ENCODE measurements at places on chromosomes 3 and 15. TPM values are rescaled to one million over a fixed set of nuclear protein-coding genes. Genes with fewer than 3 reads are reported as not detected.

- no peaks in the 10 kb centered on the region for H3K36me3 ChIP-seq
- no peaks in the 10 kb centered on the region for H3K27me3 ChIP-seq
- DNase-seq: no peak
- H3K27ac ChIP-seq: no peak overlapping the region
- peaks cover under 1% of the 10 kb centered on the region for H3K4me1 ChIP-seq
These were observed 77.2 kb upstream of the TSC22D2 start for GRCh38 chr3:150330872-150331271.

DNA sequence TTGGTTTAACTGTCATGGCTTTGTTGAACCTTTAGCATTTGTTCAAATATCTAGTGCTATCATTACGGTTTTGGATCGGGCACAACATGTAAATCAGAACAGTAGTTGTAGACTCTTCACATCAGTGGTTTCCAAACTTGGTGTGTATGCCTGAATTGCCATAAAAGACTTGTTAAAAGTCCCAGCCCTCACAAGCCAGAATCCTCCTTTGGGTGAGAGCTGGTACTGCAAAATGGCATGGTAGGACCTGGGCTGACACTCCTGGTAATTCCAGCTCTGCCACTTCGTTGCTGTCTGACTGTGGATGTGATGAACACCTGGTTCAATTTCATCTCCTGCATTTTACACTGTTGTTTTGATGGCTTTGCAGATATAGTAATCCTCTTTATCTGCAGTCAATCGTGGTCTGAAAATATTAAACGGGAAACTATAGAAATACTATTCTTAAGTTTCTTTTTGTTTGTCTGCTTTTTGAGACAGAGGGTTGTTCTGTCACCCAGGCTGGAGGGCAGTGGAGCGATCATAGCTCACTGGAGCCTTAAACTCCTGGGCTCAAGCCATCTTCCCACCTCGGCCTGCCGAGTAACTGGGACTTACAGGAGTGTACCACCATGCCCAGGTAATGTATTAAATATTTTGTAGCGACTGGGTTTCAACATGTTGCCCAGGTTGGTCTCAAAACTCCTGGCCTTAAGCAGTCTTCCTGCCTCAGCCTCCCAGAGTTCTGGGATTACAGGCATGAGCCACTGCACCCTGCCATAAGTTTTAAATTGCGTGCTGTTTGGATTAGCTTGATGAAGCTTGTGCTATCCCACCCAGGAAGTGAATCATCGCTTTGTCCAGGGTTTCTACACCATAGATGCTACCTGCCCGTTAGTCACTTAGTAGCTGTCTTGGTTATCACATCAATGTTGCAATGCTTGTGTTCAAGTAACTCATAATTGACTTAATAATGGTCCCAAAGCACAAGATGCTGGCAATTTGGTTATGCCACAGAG lies 61.6 kb downstream of the RAB7A start:
- no peaks in the 10 kb centered on the region for H3K36me3 ChIP-seq
- H3K27ac ChIP-seq: no peak overlapping the region
- no peak overlapping the region for H3K4me3 ChIP-seq
- no peaks in the 10 kb centered on the region for H3K4me1 ChIP-seq
- H3K27me3 ChIP-seq: no peaks in the 10 kb centered on the region
- DNase-seq: peak; percentile 85

DNA sequence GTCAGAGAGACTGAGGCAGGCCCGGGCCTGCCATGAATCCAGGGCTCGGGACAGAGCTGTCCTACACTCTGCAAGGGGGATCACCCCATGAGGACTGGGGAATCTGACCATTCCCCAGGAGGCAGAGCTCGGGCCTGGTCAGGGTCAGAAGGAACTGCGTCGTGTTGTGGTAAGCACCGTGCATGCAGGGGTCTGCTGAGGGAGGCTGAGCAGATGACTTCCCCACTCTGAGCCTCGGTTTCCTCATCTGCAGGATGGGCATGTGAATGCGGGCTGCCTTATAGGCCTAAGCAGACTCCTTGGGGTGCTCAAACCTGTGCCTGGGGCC lies 61.6 kb upstream of the IQSEC1 start:
- H3K27ac ChIP-seq: no peak overlapping the region
- no peak for DNase-seq
- H3K27me3 ChIP-seq: no peaks in the 10 kb centered on the region
- H3K4me3 ChIP-seq: no peak overlapping the region
- no peaks in the 10 kb centered on the region for H3K4me1 ChIP-seq
- H3K36me3 ChIP-seq: no peaks in the 10 kb centered on the region

GRCh38 chr3:161082063-161082462 lies 23.1 kb downstream of the B3GALNT1 start:
- H3K27me3 ChIP-seq: no peaks in the 10 kb centered on the region
- no peaks in the 10 kb centered on the region for H3K4me1 ChIP-seq
- H3K4me3 ChIP-seq: no peak overlapping the region
- DNase-seq: no peak

DNA sequence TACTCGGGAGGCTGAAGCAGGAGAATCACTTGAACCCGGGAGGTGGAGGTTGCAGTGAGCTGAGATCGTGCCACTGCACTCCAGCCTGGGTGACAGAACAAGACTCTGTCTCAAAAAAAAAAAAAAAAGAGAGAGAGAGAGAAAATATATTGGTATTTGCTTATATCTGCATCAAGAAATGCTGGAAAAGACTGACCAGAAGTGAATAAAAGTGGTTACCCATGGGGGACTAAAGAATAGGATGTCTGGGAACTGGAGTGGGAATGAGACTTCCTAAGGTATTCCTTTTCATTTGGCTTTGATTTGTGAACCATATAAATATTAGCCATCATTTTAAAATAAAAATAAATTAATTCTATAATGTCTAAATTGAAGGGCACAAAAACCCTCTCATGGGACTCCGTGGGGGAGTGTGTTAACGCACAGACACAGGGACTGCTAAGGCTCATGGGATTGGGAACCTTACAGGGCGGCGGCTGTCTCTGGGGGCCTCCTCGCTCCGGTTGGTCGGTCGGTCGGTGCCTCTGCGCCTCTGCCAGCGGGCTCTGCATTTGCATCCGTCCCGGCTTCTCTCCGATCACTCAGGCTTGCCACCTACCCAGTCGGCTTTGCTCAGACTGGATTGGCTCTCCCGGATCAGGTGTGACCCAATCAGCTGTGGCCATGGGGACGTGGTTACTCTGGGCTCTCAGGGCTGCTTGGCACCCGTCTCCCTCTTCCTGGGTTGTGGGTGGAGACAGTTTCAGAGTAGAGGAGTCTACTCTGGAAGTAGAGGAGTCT lies 12.7 kb upstream of the TSPAN3 start:
- H3K36me3 ChIP-seq: no peaks in the 10 kb centered on the region
- no peak overlapping the region for H3K27ac ChIP-seq
- peak; percentile 95 for DNase-seq

CFAP91 gene
- total RNA-seq: 9.8 TPM

PP2D1 gene
- total RNA-seq: not detected

SLC28A1 gene
- not detected for total RNA-seq

RHCG gene
- 0.11 TPM for total RNA-seq

IQCB1 gene
- 30.3 TPM for total RNA-seq
